ENCODE measurements at places on chromosomes 11 and 22.

DNA sequence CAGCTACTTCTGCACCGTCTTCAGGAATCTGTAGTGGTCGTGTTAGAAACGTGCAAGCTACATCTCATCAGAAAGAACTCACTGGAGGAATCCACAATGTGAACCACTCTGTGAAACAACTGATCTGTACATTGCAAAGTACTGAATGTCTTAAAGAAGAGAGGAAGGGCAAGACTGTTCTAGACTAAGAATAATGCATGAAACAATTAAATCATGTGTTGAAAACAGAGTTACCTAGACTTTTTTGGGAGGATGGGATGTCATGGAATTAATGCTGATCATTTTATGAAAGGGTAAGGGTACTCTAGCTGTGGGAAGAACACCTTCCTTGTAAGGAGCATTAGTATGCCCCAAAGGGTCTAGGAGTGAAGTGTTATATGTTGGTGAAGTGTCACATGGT, 60.6 kb upstream of the YPEL1 start:
- no peak for DNase-seq

- no peak for DNase-seq
Observed at GRCh38 chr11:119852741-119853140, 123.7 kb upstream of the NECTIN1 start.

DNA sequence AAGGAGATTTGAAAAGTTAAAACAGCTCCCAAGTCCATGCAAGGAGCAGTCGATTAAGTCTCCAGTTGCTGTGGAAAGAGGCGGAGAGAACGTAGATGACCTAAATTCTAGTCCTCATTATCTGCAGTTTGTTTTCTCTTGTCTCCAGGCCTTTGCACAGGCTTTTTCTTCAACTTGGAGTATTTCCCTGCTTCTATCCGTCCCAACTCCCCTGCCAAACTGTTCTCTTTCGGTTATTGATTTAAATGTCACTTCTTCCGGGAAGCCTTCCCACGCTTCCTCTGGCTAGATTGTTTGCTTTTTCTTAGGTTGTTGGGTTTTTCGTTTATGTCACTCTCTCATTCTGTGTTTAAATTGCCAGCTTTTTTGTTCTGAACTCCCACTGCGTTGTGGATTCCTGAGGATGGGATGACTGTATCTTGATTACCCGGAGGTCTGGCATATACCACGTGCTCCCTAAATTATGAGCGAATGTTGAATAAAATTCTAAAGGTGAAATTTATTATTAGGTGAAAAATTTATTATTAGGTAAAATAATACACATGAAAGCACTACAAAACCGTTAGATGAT, 463 bp downstream of the TMEM126B start:
- DNase-seq, result no peak

GRCh38 chr11:704781-705645, 1.0 kb upstream of the EPS8L2 start:
- no peak for DNase-seq
